Amniotic stem cell (primary cell): ENCODE measurements at places on chromosomes 5 and 9.
A peak's percentile ranks its signal among the peaks of the same experiment; 100 is the strongest.

DNA sequence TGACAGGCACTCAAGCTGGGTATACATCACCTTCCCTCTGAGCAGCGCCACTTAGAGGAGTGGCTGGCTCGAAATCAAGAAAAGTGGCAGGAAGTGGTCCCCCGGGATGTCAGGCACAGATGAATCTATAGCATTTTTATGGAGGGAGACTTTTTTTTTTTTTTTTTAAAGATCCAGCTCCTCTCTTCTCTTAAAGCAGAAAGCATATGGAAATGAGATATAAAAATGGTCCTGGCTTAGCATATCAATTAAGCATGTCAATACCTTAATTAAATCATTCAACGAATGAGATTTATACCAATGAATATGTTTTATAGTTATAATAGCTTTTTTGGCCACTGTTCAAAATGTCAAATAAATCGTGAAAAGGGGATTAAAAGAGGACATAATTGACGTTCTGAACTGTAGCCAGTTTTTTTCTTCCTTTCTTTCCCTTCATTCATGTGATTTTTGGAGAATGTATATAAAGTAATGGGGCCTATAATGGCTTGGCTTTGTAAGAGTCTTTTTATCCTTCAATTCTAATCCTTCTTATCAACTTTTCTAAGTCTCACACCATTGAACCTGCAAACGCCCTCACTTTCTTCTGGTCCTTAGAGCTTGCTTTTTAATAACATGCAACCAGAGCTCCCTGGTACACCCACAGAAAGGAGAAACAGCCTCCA is 319.2 kb upstream of the PANK3 start:
- no peak for DNase-seq

GRCh38 chr5:176157656-176158055 is 80.6 kb upstream of the SIMC1 start:
- DNase-seq: no peak

- no peak for DNase-seq
Measured at GRCh38 chr9:136587944-136588662, 42.3 kb upstream of the NOTCH1 start.

GRCh38 chr5:179318221-179318955 is 26.9 kb downstream of the ADAMTS2 start:
- no peak for DNase-seq

- DNase-seq: no peak
Measured at GRCh38 chr5:14958188-14958587, 86.6 kb upstream of the ANKH start.

DNA sequence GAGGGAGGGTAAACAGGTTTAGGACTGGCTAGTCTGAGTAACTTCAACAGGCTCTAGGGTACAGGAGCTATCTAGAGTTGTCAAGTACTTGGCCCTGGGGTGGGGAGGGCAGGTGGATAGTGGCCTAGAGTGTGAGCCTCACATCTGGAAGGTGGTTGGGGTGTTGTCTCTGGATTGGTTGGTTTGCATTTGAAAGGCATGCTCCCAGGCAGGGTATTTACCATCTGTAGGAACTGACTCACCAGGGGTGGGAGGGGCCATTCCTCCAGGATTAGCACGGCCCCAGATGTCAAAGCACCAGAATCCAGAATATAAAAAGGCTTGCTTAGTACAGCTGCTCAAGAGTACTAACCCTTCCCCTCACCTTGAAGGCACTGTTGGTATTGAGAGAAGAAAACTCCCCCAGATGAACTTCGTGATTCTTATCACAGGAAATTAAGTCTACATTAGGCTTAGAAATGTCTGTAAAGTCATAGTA is 193.3 kb downstream of the NTRK2 start:
- no peak for DNase-seq

DNA sequence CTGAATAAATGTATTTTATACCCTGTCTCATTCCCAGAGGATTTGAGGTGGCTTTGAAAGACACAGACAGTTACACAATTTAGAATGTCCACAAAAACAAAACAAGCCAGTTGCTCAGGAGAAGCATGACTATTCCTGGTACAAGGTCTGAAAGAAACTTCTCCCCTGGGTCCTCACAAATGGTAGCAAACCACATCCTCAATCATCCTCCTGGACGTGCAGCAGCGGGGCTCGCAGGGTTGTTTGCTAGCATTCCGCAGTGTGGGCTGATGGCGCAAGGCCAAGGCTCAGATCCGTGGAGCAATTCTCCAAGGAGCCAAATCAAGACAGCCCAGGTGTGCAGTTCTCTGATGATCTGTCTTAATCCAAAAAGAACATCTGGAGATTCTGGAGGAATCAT is 210.3 kb downstream of the ACTL7B start:
- DNase-seq: no peak

- DNase-seq: no peak
Measured at GRCh38 chr9:101387871-101388506, 3.2 kb upstream of the BAAT start.

- DNase-seq: no peak
Measured at GRCh38 chr5:8410618-8411017, 541.7 kb downstream of the MTRR start.

DNA sequence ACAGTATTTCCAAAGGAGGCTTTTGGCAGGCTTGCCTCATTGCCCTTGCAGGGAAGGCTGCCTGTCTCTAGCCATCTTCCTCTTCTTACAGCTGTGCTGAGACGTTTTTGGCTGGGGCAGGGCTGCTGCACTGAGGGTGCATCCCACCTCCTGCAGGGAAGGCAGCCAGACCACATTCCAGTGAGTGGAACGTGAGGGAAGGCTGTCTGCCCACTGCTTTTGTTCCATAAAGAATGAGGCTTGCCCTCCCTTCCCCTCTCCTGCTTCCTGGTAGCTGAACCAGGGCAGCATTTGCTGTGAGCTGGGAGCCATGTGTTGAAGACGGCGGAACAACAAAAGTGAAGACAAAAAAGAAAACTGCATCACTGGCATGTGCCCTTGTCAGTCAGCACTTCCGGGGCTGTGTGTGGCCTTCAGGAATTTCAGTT is 16.8 kb downstream of the MGAT1 start:
- DNase-seq: peak; percentile 11

GRCh38 chr5:34639852-34640626 is 16.1 kb upstream of the RAI14 start:
- DNase-seq: no peak

GRCh38 chr5:1541702-1542400 is 18.1 kb upstream of the LPCAT1 start:
- DNase-seq: no peak

DNA sequence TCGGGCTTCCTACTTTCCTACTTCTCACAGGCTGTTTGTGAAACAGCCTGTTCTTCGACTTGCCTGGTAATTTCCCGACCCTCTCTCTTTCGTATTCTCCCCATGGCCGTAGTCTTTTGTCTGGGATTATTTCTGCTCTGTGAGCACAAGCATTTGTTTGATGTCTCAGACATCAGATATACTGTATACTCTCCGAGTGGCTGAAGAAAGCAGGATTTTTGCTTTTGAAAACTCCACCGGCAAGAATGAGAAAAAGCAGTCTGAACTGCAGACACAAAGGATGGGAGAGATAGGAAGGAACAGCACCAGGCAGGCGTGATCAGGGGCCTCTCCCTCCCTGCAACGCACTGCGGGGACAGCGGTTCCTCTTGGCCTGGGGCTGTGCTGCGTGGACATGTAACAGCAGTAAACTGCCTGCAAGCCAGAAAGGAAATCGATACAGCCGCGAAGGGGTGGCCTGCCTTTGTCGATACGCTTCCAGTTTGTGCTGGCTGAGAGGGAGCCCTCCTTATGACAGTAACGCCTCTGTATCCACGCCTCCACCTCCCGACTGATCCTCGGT is 313.9 kb upstream of the TLE4 start:
- DNase-seq: no peak

- DNase-seq: no peak
Measured at GRCh38 chr9:125889476-125890419, 142.6 kb downstream of the PBX3 start.

GRCh38 chr5:9927521-9927997 is 297.4 kb upstream of the TAS2R1 start:
- no peak for DNase-seq

GRCh38 chr5:172255444-172255843 is 28.1 kb downstream of the UBTD2 start:
- DNase-seq: no peak

GRCh38 chr5:151202381-151203139 is 21.3 kb downstream of the CCDC69 start:
- no peak for DNase-seq

GRCh38 chr5:53133020-53133419 is 23.5 kb upstream of the MOCS2 start:
- no peak for DNase-seq

DNA sequence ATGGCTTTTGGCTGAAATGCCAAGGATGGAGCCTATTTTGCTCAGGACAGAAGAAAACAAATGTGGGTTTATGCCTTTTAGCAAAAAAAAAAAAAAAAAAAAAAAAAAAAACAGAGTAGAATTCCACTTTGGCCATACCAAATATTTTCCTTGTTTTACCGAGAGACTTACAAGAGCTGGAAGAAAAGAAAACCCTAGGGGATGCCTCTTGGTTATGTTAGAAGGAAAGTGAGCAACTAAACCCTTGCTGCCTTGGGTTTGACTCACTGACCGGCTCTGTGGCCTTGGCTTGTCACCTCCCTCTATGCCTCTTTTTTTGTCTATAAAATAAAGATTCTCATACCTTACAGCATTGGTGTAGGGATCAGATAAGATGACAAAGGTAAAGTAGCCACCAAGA is 69.6 kb upstream of the ABCA1 start:
- DNase-seq: no peak
